ENCODE measurements at places on chromosomes 3 and 15.

GRCh38 chr3:177694316-177694715 lies 497.0 kb upstream of the TBL1XR1 start:
- DNase-seq, result no peak

DNA sequence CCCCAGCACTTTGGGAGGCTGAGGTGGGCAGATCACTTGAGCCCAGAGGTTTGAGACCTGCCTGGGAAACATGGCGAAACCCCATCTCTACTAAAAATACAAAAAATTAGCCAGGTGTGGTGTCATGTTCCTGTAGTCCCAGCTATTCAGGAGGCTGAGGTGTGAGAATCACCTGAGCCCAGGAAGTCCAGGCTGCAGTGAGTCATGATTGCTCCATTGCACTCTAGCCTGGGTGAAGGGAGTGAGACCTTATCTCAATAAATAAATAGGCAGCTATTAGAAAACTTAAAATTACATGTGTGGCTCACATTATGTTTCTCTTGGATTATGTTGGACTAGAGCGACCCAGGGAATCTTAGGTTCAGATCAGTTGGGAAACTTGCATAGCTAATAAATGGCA lies 69.7 kb downstream of the RPLP1 start:
- DNase-seq, result no peak

DNA sequence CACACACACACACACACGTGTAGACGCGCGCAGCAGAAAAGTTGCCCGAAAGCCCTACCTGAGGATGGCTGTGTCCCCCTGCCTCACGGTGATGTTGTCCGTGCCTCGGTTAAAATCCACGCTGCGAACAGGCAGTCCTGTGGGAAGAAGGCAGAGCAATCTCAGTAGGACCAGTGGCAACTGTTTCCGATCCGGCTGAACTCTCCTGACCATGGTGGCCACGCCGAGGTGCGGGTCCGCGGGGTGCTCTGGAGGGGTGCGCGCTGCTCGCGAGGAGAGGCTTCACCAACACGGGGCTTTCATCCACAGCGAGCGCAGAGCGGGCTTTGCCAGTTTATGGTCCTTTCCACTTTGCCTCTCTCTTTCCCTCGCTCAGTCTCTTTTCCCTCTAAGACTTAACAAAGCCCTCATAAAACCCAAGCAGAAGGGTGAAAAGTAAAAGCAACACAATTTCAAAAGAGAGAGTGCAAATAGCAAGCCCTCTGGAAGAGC lies 422 bp downstream of the LSAMP start:
- peak; percentile 56 for DNase-seq

DNA sequence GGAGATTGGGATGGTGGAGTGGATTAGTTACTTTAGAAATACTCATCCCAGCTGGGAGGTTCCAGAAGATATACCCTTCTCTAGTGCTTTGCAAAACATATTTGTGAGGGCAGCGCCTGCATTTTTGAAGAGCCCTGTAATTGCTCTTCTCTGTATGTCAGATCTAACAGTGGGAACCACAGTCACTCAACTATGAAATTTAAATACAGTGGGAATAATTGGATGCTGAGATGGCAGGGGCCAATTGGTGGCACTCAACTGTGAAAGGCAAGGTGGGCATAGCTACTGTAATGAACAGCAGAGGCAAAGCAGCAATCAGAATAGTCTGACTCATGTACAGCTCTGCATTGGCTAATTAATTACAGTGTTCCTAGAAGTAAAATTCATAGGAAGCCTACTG lies 22.2 kb upstream of the TBC1D23 start:
- DNase-seq, result no peak

DNA sequence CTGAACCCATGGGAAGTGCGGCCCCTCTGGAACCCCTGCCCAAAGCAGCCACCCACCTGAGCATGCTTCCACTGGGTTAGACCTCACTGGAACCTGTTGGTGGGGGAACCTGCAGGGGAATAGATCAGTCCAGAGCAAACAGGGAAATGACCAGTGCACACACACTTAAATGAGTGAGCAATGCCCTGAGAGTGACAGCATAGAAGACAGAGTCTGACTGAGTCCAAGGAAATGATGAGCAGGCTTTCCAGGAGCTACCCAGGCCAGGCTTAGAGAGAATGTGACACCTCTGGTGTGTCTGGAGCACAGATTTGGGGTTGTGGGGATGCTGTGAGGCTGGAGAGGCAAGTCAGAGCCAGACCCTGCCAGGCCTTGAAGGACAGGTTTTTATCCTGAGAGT lies 28.5 kb downstream of the PLA1A start:
- DNase-seq, result no peak

DNA sequence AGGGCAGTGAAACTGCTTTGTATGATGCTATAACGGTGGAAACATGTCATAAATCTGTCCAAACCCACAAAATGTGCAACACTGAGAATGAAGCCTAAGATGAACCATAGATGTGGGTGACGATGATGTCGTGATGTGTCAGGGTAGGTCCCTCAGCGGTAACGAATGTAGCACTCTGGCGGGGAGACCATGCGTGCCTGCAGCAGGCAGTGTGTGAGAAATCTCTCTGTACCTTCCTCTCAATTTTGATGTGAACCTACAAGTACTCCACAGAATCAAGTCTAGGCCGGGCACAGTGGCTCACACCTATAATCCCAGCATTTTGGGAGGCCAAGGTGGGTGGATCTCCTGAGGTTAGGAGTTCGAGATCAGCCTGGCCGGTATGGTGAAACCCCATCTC lies 268.2 kb upstream of the LYSMD4 start:
- no peak for DNase-seq

DNA sequence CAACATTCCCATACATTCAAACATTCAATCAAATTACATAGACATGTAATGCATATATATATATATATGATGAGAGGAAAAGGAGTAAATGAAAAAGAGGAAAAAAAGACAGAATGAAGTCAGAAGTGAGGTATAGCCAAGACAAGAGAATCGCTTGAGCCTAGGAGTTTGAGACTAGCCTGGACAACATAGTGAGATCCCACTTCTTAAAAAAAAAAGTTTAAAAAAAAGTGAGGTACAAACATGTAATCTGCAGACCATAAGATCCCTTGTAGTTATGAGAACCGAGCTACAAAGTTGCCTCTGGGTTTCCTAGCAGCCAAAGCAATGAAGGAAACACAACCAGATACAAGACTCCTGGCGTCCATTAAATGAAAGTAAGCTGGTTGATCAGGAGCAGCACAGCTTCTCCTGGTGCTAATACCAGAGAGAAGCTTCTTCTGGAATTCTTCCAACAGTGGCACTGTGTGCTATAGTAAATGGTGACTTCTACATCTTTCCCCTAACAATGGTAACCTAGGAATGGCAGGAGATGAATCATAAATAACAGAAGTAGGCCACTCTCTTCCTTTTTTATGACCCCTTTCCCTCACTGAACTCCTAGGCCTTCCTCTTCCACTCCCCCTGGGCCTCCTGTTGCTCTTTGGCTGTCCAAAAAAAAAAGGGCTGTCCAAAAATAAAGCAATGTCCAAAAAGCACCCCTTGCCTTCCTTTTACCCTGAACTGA lies 3.5 kb downstream of the KCNMB3 start:
- no peak for DNase-seq

DNA sequence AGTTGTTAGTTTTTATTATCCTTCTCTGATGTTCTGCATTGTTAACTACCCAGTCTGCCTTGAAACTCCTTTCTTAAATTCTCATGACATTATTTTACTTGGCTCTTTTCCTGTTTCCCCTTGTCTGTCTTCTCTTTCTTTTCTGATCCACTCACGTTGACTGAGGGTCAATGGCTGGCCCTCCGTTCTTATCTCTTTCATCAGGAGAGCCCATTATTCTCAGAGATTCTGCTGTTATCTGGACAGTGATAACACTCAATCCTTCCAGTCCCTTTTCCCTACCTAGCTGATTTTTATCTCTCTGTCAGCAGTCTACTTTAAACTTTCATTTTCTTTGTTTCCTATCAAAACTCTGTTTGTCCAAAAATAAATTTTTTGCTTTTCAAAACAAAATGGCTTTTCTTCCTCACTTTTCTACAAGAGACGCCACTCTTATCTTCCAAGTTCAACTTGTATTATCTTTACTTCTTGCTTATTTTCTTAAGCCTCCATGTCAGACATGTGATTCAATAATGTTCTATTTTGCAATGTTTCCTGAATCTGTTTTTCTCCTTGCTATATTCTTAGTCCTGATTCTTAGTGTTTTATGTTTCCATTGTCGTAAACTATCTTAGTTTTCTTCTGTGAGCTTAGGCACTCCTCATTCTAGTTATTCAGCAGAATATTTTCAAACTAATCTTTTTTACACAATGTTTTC lies 120.2 kb downstream of the NEDD4 start:
- no peak for DNase-seq

GRCh38 chr15:80441041-80441440 lies 36.9 kb downstream of the ARNT2 start:
- DNase-seq, result no peak

GRCh38 chr3:142180761-142181362 lies 31.5 kb upstream of the TFDP2 start:
- peak; percentile 7 for DNase-seq

DNA sequence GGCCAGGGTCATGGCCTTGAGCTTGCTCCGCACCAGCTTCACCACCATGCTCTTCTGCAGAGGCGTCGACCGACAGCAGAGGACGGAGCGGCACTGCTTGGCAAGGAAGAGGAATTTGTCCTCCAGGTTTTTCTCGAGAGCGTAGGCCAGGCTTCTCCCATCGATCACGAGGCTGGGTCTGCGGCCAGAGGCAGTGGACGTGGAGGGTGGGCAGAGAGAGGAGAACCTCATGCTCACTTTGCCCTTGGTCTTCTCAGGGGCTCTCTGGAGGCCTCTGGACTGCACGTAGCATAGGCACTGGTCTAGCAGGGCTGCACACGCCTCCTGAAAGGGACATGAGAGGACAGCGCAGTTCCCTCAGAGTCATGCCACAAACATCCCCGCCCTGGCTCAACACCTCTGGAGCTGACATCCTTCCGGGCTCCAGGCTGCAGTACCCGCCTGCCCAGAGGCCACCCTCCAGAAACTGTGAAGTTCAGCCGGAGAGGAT lies 168.3 kb downstream of the ATP10A start:
- no peak for DNase-seq

GRCh38 chr15:82538961-82539690 lies 1.1 kb downstream of the RPS17 start:
- DNase-seq, result no peak

- peak; percentile 42 for DNase-seq
Measured at GRCh38 chr15:40894681-40895448, 615 bp downstream of the VPS18 start.

DNA sequence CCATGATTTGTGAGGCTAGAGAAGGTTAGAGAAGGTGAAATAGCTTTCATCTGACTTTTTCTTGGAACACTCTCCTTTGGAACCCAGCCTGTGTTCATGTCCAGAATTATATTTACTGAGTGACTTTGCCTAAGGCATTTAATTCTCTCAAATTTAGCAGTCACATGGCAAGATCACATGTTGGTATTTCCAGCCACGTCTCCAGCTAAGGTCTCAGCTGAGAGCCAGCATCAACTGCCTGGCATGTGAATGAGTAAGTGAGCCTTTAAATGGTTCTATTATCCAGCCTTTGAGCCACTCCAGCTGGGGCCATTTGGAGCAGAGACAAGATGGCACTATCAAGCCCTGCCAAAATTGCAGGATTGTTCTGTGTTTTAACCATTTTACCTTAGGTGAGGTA lies 130.2 kb upstream of the SGO1 start:
- DNase-seq, result no peak

DNA sequence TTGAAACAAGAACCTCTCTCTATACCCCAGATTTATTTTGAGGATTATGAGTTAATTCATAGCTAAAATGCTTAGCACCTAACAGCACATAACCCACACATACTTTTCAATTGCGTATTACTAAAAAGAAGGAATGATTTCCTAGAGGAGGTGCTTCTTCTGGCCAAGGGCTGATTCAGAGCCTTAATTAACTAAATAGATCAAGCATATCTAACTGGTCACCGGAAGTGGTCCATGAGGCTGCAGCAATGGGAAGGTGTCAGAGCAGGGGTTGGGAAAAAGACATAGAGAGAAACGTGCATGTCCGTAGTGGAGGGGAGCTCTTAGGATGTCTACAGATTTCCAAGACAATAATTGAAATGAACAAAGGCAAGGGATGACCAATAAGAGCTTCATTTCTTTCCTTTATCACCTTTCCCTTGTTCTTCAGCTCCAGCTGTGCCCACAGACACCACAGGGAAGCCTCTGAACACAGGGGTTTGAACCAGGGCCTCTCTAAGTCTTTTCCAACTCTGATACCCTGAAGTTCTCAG lies 467 bp downstream of the HGD start:
- no peak for DNase-seq

DNA sequence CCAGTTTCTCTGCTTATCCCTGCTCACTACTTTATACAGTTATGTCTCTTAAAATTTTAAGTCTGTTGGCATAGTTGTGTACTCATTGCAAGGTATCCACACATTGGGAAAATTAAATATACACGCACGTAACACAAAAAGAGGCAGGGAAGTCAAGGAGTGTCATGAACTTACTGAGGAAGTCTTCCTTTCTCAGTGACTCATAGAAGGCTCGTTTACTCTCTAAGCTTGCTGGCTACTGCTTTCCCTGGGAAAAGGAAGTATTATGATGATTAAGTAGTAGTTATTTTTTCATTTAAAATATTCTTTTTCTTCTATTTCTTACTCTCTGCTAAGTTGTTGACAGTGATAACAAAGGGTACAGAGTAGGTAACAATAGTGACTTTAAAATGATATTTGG lies 287.3 kb downstream of the UBE2E2 start:
- no peak for DNase-seq

GRCh38 chr3:81005992-81006391 lies 755.5 kb downstream of the GBE1 start:
- DNase-seq, result no peak

DNA sequence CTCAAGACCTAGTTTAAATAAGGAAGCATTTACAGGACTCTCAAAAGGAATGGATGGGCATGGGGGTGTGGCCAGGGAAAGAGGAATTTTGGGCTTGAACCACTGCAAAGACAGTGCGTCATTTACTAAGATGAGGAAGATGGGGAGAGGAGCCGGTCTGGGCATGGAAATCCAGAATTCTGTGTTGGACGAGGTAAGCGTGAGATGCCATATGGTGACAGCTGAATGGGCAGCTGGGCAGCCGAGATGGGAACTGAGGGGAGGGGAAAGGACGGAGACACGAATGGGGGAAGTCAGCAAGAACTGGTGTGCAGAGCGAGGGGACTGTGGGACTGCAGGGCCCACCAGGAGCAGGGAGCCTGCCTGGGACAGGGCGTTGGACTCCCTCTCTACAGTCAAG lies 24.2 kb downstream of the TMEM44 start:
- no peak for DNase-seq

DNA sequence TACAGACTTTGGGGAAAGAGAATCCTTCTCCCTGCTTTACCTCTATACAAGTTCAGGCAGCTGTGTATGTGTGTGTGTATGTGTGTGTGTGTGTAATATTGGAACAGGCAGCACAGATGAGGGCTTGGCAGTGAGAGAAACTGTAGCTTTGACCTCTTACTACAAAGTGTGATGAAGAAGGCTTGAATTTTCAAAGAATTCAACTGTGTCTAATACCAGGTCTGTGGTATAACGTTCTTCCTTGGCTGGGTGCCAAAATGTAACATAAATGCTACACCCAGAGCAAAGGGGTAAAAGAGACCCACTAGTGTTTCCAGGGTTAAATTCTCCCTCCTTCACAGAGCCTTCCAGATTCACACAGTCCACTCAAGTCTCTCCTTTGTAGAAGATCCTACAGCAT lies 51.1 kb downstream of the CHST2 start:
- no peak for DNase-seq

GRCh38 chr15:62515696-62516395 lies 350.8 kb upstream of the C2CD4B start:
- DNase-seq, result no peak

Data from head of caudate nucleus (tissue), 42 donors.